ENCODE measurements at places on chromosomes 3 and 15. TPM values are rescaled to one million over a fixed set of nuclear protein-coding genes. Genes with fewer than 3 reads are reported as not detected.
A peak's percentile ranks its signal among the peaks of the same experiment; 100 is the strongest.

DNA sequence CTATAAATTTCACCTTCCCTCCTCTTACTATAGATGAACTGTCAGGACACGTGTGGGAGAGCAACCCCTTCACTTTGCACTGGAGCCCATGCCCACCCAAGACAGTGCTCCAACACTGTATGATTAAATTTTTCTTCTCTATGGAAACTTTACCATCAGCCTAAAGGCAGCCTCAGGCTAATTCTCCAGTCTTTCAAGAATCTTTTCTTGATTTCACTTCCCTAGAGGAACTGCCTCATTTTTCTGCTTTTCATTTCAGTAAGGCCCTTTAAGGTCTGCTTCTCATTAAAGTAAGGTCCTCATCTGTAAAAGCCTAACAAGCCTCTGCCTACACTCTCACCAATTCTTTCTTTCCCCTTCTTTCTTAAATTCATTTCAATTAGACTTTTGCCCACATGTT, 137.3 kb downstream of the KCNMB2 start:
- DNase-seq, result no peak

The NRG4 gene
- total RNA-seq, result 11.6 TPM

- DNase-seq, result no peak
Observed at GRCh38 chr15:22786868-22787698, 639 bp downstream of the NIPA1 start.

- DNase-seq, result peak; percentile 37
Observed at GRCh38 chr15:51758645-51759044, 7.2 kb downstream of the TMOD2 start.

- no peak for DNase-seq
Observed at GRCh38 chr3:171181907-171182690, 155.6 kb upstream of the SLC2A2 start.

DNA sequence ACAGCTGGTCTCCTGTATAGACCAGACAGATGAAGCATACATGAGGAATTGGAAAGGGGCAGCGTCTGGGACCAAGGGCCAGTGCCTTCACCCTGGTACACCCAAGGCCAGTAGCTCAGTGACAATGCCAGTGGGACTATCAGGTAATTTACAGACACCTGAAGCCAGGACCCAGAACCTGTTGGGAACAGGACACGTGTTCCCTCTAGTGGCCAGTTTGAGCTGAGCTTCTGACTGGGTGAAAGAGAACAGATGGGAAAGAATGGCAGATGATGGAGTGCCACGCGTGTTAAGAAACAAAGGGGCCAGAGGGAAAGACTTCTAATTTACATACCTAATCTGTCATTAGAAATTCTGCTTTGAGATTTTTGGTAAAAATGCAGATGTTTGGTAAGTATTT, 5.1 kb upstream of the SLC25A38 start:
- no peak for DNase-seq

DNA sequence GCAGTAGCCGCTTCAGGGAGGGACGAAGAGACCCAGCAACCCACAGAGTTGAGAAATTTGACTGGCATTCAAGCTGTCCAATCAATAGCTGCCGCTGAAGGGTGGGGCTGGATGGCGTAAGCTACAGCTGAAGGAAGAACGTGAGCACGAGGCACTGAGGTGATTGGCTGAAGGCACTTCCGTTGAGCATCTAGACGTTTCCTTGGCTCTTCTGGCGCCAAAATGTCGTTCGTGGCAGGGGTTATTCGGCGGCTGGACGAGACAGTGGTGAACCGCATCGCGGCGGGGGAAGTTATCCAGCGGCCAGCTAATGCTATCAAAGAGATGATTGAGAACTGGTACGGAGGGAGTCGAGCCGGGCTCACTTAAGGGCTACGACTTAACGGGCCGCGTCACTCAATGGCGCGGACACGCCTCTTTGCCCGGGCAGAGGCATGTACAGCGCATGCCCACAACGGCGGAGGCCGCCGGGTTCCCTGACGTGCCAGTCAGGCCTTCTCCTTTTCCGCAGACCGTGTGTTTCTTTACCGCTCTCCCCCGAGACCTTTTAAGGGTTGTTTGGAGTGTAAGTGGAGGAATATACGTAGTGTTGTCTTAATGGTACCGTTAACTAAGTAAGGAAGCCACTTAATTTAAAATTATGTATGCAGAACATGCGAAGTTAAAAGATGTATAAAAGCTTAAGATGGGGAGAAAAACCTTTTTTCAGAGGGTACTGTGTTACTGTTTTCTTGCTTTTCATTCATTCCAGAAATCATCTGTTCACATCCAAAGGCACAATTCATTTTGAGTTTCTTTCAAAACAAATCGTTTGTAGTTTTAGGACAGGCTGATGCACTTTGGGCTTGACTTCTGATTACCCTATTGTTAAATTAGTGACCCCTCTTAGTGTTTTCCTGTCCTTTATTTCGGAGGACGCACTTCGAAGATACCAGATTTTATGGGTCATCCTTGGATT, at the start of gene MLH1:
TSS of gene MLH1 (plus strand) at position 193 of the 958 bp plus-strand sequence. CDS start at position 223, 30 bp downstream.
- peak; percentile 98 for DNase-seq

The CAV3 gene
- 36.4 TPM for total RNA-seq

DNA sequence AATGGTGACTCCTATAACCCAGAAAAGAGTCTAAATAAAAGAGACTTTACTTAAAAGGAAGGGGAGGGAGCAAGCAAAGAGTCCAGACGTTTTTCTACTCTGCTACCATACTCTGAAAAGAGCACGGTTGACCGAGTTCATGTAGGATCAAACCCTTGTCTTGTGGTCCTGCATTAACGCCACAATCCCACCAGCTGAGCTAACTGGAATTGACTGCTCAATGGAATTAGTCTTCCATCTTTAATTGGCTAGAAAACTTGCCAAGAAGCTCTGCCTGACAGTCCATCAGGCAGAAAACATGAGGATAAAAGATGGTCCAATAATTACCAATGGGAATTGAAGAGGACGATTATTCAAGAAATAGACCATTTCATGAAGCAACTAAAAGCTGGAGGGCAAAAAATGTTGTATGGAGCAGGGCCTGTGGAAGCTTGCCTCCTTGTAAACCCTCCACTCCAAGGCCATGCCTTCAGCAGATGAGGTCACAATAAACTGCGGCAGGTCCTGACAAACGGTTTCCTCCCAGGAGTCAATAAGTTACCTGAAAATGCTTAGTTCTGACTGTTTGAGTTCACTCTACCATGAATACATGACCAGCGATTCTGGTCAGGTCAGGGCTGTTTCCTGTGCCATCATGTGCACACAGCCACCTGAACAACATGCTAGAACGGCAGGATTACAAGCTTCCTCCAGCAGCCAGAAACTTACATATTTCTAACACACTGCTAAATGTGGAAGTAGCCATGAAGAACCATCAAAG, 35.6 kb upstream of the ARHGEF3 start:
- no peak for DNase-seq

DNA sequence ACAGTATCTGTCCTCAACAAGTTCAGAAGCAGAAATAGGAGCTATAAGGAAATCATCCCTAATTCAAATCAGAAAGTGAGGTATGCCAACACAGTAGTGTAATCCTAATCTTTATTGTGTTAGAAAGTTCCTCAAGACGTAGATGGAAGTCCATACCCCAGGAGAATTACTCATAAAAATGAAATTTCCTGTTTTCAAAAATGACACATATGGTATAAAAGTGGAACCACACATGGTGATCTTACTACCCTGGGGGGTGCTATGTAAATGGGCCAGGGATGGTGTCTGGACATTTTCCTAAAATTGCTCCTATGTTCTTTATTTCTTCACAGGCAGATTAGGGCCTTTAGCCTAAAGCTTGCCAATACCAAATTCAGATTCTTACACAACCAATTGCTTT, 204.1 kb downstream of the ARRDC4 start:
- no peak for DNase-seq

Measured in psoas muscle (tissue), 8 donors.